ENCODE measurements at places on chromosomes 5 and 9.
A peak's percentile ranks its signal among the peaks of the same experiment; 100 is the strongest.

- DNase-seq: no peak
Observed at GRCh38 chr9:72478966-72479365, 42.4 kb upstream of the TMC1 start.

GRCh38 chr9:114930056-114930812 lies at the start of gene TNFSF8:
Gene TNFSF8, minus strand, starts transcription at chr9:114930591. Its CDS starts 288 bp downstream, at chr9:114930303.
- no peak for DNase-seq

GRCh38 chr5:95620870-95621838 lies 1.3 kb downstream of the GPR150 start:
- DNase-seq: no peak

GRCh38 chr9:107625383-107625984 lies 135.9 kb upstream of the KLF4 start:
- DNase-seq: no peak

- DNase-seq: no peak
Observed at GRCh38 chr9:107861075-107861474, 371.5 kb upstream of the KLF4 start.

GRCh38 chr9:98481676-98482075 lies 226.2 kb upstream of the TBC1D2 start:
- no peak for DNase-seq

- DNase-seq: no peak
Observed at GRCh38 chr5:89703817-89704216, 705.7 kb downstream of the CETN3 start.

DNA sequence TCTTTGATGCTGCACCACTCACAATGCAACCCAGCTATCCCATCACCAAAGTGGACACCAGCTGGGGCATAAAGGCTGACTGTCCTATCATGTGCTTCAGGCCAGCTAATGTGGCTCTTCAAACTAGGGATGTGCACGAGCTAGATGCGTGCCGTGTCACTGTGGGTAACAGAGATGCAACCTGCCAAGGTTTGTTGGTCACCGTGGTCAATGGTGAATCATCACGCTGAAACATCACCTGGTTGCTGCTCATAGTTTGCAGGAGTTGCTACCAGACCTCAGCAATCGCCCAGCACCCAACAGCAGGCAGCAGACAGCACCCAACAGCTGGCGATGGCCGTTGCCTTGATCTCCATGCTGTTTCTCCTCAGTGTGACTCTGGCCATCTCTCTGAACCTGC lies 2.1 kb upstream of the PCDHGA1 start:
- no peak for DNase-seq

- peak; percentile 48 for DNase-seq
Observed at GRCh38 chr5:146662229-146662628, 146.2 kb upstream of the GPR151 start.

Data from MM.1S (cell line).